Thoracic aorta (tissue), 2 donors: ENCODE measurements at places on chromosomes 16 and 17.

- DNase-seq = no peak
- no peak overlapping the region for H3K4me3 ChIP-seq
- H3K27ac ChIP-seq = no peak overlapping the region
- H3K4me1 ChIP-seq = peaks cover 51% of the 10 kb centered on the region
- no peaks in the 10 kb centered on the region for H3K27me3 ChIP-seq
- H3K36me3 ChIP-seq = no peaks in the 10 kb centered on the region
These were observed 299.8 kb downstream of the SEC14L1 start for GRCh38 chr17:77440560-77440981.

GRCh38 chr17:12958786-12959185 is 59.0 kb downstream of the ELAC2 start:
- H3K27ac ChIP-seq = no peak overlapping the region
- no peak for DNase-seq
- no peak overlapping the region for H3K4me3 ChIP-seq
- no peaks in the 10 kb centered on the region for H3K4me1 ChIP-seq
- H3K36me3 ChIP-seq = peaks cover 16% of the 10 kb centered on the region

DNA sequence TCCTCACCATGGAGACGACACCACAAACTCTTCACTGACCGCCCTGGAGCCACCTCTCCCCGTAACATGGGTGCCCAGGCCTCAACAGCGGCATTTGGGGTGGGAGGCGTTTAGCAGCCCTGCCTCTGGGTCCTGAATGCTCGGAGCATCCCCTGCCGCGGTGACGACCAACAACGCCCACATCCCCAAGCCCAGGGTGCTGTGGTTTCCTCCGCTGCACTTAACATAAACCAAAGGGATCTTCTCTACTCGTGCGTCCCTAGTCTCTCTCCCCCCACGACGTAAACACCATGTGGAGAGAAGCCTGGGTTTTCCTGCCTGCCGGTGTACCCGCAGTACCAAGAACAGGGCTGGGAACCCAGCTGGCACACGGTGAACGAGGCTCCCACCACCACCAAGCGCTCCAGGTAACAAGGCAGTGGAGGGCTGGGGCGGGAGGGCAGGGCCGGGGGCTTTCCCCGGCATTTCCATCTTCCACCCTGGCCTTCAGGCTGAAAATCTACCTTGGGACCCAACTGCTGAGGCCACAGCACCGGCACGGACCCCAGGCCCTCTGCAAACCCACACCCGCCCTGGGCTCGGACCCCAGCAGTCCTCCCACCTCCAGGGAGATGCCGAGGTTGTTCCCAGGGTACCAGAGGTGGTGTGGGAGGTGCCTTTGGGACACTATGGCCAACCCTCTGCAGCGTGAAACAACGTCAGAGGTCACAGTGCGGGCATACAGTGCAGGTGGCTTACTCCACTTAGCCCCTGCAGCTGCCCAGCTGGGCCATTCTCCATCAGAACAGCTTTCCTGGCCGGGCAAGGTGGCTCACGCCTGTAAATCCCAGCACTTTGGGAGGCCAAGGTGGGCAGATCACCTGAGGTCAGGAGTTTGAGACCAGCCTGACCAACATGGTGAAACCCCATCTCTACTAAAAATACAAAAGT is 54.3 kb downstream of the TIMM22 start:
- no peak overlapping the region for H3K27ac ChIP-seq
- peaks cover 30% of the 10 kb centered on the region for H3K36me3 ChIP-seq
- no peak overlapping the region for H3K4me3 ChIP-seq
- H3K4me1 ChIP-seq = peaks cover 35% of the 10 kb centered on the region
- H3K27me3 ChIP-seq = no peaks in the 10 kb centered on the region

GRCh38 chr17:64004218-64004770 is 6.1 kb downstream of the PRR29 start:
- no peaks in the 10 kb centered on the region for H3K4me1 ChIP-seq
- no peaks in the 10 kb centered on the region for H3K27me3 ChIP-seq
- DNase-seq = no peak
- no peaks in the 10 kb centered on the region for H3K36me3 ChIP-seq

DNA sequence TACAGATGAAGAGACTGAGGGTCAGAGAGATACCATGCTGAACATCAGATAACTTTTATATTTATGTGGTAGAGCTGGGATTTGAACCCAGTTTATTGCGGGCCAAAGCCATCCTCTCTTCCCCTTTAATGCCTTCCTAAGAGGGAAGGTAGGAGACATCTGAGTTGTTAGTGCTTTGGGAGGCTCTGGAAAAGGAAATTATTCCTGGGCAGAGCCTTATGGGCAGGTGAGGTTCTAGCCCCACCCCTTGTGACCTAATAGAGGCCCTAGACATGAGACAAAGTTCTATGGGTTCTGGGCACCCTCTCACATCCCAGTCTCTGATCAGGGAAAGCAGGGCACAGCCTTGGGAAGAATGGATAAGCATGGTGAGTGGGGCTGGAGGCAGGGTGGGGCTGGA is at the start of gene C17orf50:
C17orf50 (plus strand) TSS at position 301 of the 400 bp plus-strand sequence; CDS start at position 356, 55 bp downstream.
- H3K27me3 ChIP-seq = no peaks in the 10 kb centered on the region
- no peak within 1 kb of the TSS for H3K4me3 ChIP-seq
- no peak for DNase-seq
- H3K36me3 ChIP-seq = no peaks in the 10 kb centered on the region
- peaks cover 6% of the 10 kb centered on the region for H3K4me1 ChIP-seq

DNA sequence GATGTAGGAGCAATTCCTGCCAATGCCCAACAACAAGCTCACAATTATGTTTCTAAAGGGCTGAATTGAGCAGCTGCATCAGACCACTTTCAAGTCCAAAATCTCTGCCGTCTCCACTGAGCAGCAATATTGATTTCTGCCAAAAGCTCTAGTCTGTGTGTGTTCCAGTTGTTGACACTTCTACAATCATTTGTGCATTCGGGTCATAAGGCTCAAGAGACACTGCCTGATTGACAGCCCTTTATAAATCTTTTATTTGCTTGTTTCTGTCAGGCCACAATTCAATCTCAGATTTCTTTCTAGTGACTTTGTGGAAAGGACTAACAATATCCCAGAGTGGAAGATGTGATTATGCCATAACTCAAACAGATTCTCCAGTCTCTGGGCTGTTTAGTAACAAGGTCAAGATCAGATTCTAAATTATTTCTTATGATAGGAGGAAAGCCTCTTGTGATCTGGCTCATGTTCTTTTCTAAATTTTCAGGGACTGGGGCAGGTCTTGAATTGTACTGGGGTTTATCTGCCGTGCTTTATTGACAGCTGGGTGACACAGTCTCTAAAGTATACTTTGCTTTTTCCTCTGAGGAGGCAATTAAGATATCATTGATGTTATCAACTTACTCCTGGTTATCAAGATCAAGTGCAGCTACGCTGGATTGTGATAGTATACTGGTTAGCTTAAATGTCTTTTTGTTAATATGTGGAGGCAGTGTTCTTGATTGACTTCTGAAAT is 377.1 kb downstream of the CNTNAP4 start:
- H3K27me3 ChIP-seq = no peaks in the 10 kb centered on the region
- H3K4me1 ChIP-seq = no peaks in the 10 kb centered on the region
- DNase-seq = no peak
- H3K27ac ChIP-seq = no peak overlapping the region
- no peaks in the 10 kb centered on the region for H3K36me3 ChIP-seq

GRCh38 chr17:76736349-76737081 is 616 bp downstream of the SRSF2 start:
- H3K27me3 ChIP-seq = no peaks in the 10 kb centered on the region
- peak overlapping the region; percentile 98 for H3K27ac ChIP-seq
- H3K36me3 ChIP-seq = peaks cover 20% of the 10 kb centered on the region
- peaks cover 47% of the 10 kb centered on the region for H3K4me1 ChIP-seq
- no peak for DNase-seq

DNA sequence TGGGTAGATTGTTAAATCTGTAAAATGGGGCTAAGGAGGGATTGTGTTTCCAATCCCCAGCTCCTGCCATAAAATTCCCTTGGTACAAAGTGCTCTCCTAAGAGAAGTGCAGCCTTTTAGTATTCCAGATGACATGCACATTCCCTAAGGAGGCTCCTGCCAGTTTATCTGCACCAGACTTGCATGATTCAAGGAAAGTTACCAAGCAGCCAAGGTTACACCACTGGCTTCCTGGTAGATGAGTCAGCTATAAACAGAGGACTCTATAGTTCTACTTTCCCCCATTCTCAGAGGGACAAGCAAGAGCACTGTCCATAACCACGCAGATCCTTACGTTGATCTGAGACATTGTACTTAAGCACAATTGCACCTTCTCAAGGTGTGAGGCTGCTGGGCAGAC is 1.9 kb downstream of the CALB2 start:
- H3K4me1 ChIP-seq = peaks cover 6% of the 10 kb centered on the region
- H3K27me3 ChIP-seq = no peaks in the 10 kb centered on the region
- H3K36me3 ChIP-seq = no peaks in the 10 kb centered on the region
- H3K27ac ChIP-seq = no peak overlapping the region
- no peak overlapping the region for H3K4me3 ChIP-seq

GRCh38 chr16:78249056-78249455 is 149.6 kb downstream of the WWOX start:
- no peaks in the 10 kb centered on the region for H3K27me3 ChIP-seq
- no peak overlapping the region for H3K4me3 ChIP-seq

- DNase-seq = peak; percentile 7
- no peaks in the 10 kb centered on the region for H3K4me1 ChIP-seq
- H3K36me3 ChIP-seq = no peaks in the 10 kb centered on the region
- H3K4me3 ChIP-seq = no peak overlapping the region
These were observed 46.3 kb downstream of the DNAH9 start for GRCh38 chr17:11644265-11645212.

DNA sequence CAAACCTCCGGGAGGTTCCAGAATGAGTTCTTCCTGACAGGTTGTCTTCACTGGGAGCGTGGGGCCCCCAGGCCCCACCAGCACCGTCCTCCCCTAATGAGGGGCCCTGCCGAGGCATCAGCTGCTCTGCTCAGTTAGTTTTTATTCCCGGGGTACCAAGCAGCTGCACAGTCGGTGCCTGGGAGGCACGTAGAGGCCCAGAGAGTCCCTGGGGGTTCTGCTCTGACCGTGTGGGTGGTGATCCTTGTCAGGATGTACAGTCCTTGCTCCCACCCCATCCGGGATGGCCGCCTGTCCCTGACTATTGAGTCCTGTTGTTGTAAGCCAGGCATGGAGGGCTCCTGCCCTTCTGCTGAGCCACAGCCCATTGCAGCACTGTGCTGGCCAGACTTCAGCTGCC is 18.5 kb downstream of the NMRAL1 start:
- peaks cover 28% of the 10 kb centered on the region for H3K36me3 ChIP-seq
- H3K27me3 ChIP-seq = no peaks in the 10 kb centered on the region
- H3K4me1 ChIP-seq = no peaks in the 10 kb centered on the region
- H3K4me3 ChIP-seq = no peak overlapping the region
- no peak for DNase-seq

GRCh38 chr16:66693149-66693548 is 3.4 kb downstream of the CMTM4 start:
- H3K27ac ChIP-seq = no peak overlapping the region
- H3K4me3 ChIP-seq = no peak overlapping the region
- H3K36me3 ChIP-seq = no peaks in the 10 kb centered on the region
- no peaks in the 10 kb centered on the region for H3K27me3 ChIP-seq

GRCh38 chr17:50681263-50682200 is 26.2 kb downstream of the ANKRD40 start:
- peaks cover 9% of the 10 kb centered on the region for H3K36me3 ChIP-seq
- H3K4me3 ChIP-seq = no peak overlapping the region
- peaks cover 4% of the 10 kb centered on the region for H3K4me1 ChIP-seq
- no peaks in the 10 kb centered on the region for H3K27me3 ChIP-seq
- no peak overlapping the region for H3K27ac ChIP-seq
- DNase-seq = no peak

- H3K27me3 ChIP-seq = no peaks in the 10 kb centered on the region
- H3K36me3 ChIP-seq = no peaks in the 10 kb centered on the region
- H3K4me1 ChIP-seq = no peaks in the 10 kb centered on the region
- no peak for DNase-seq
- no peak overlapping the region for H3K4me3 ChIP-seq
These were observed 187.8 kb downstream of the PRKCB start for GRCh38 chr16:24023621-24024020.

- DNase-seq = no peak
- H3K4me1 ChIP-seq = peaks cover 65% of the 10 kb centered on the region
- no peak overlapping the region for H3K4me3 ChIP-seq
These were observed 4.4 kb downstream of the NHERF2 start for GRCh38 chr16:2031081-2031577.

DNA sequence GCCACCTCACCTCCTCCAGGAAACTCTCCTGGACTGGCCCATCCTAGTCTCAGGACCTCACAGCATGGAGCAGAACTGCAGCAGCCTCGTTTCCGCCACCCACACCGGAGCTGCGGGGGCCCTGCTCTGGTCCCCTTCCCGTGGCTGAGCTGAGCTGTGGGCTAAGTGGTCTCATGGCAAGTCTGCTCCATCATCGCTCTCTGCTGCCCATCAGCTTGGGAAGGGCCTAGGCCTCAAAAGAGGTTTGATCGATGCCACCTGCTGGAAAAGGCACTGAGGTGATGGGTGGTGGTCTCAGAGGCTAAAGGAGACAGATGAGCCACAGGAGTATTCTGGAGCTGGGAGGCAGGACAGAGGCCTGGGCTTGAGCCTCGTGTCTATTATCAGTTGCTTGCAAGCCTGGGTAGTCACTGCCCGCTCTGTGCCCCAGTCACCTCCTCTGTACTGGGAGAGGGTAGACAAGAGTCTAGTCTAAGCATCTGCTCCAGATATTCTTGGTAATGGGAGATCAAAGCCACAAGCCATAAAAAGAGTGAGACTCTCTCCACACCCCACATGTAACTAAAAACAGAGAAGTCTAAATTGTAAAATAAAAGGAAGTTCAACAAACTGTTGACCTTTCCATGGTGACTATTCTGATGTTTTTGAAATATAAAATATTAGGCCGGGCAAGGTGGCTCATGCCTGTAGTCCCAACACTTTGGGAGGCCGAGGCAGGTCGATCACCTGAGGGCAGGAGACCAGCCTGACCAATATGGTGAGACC is 1.6 kb downstream of the ITGAE start:
- no peaks in the 10 kb centered on the region for H3K27me3 ChIP-seq
- no peak overlapping the region for H3K4me3 ChIP-seq
- no peak for DNase-seq
- no peak overlapping the region for H3K27ac ChIP-seq

GRCh38 chr17:2194889-2195335 is 108.7 kb downstream of the SMG6 start:
- no peaks in the 10 kb centered on the region for H3K36me3 ChIP-seq
- no peak overlapping the region for H3K4me3 ChIP-seq
- H3K27ac ChIP-seq = no peak overlapping the region
- peaks cover 34% of the 10 kb centered on the region for H3K4me1 ChIP-seq
- no peaks in the 10 kb centered on the region for H3K27me3 ChIP-seq

- no peak overlapping the region for H3K4me3 ChIP-seq
- no peaks in the 10 kb centered on the region for H3K36me3 ChIP-seq
- no peaks in the 10 kb centered on the region for H3K27me3 ChIP-seq
- H3K27ac ChIP-seq = no peak overlapping the region
These were observed 19.7 kb upstream of the CBX2 start for GRCh38 chr17:79758271-79758670.

GRCh38 chr16:49443576-49443975 is 70.0 kb downstream of the C16orf78 start:
- H3K4me1 ChIP-seq = no peaks in the 10 kb centered on the region
- no peak for DNase-seq
- no peak overlapping the region for H3K4me3 ChIP-seq
- H3K27ac ChIP-seq = no peak overlapping the region
- H3K27me3 ChIP-seq = no peaks in the 10 kb centered on the region
